ENCODE measurements at places on chromosomes 11 and 22.

- peaks cover 59% of the 10 kb centered on the region for H3K36me3 ChIP-seq
- no peaks in the 10 kb centered on the region for H3K27me3 ChIP-seq
- no peak overlapping the region for H3K4me3 ChIP-seq
- H3K4me1 ChIP-seq, result no peaks in the 10 kb centered on the region
- H3K27ac ChIP-seq, result no peak overlapping the region
- no peak for DNase-seq
Observed at GRCh38 chr11:3001496-3001895, 9.4 kb upstream of the NAP1L4 start.

- H3K4me1 ChIP-seq, result peaks cover 57% of the 10 kb centered on the region
- peak; percentile 92 for DNase-seq
- H3K4me3 ChIP-seq, result peak within 1 kb of the TSS; percentile 61
- peaks cover 55% of the 10 kb centered on the region for H3K27me3 ChIP-seq
Observed at GRCh38 chr11:124762105-124762623, at the start of gene ESAM. Gene ESAM (minus strand): TSS chr11:124762290. CDS start chr11:124762154, 136 bp downstream.

GRCh38 chr22:43080616-43081015 is 8.6 kb downstream of the TTLL1 start:
- no peaks in the 10 kb centered on the region for H3K27me3 ChIP-seq
- H3K4me3 ChIP-seq, result no peak overlapping the region
- no peak overlapping the region for H3K27ac ChIP-seq
- H3K36me3 ChIP-seq, result no peaks in the 10 kb centered on the region
- no peaks in the 10 kb centered on the region for H3K4me1 ChIP-seq

- peaks cover 32% of the 10 kb centered on the region for H3K36me3 ChIP-seq
- H3K4me3 ChIP-seq, result no peak within 1 kb of the TSS
- peaks cover 72% of the 10 kb centered on the region for H3K4me1 ChIP-seq
- H3K27ac ChIP-seq, result no peak within 1 kb of the TSS
Observed at GRCh38 chr11:118527109-118527508, at the start of gene TTC36. Gene TTC36 (plus strand): TSS chr11:118527474. CDS start chr11:118527495, 21 bp downstream.

- peak; percentile 90 for DNase-seq
- no peaks in the 10 kb centered on the region for H3K27me3 ChIP-seq
- H3K36me3 ChIP-seq, result no peaks in the 10 kb centered on the region
- no peak overlapping the region for H3K4me3 ChIP-seq
- peak overlapping the region; percentile 81 for H3K27ac ChIP-seq
Observed at GRCh38 chr11:1772270-1773130, 8.8 kb upstream of the CTSD start.

- DNase-seq, result no peak
- no peaks in the 10 kb centered on the region for H3K36me3 ChIP-seq
- no peak overlapping the region for H3K27ac ChIP-seq
- H3K27me3 ChIP-seq, result no peaks in the 10 kb centered on the region
Observed at GRCh38 chr11:100574894-100575769, 112.0 kb upstream of the ARHGAP42 start.

DNA sequence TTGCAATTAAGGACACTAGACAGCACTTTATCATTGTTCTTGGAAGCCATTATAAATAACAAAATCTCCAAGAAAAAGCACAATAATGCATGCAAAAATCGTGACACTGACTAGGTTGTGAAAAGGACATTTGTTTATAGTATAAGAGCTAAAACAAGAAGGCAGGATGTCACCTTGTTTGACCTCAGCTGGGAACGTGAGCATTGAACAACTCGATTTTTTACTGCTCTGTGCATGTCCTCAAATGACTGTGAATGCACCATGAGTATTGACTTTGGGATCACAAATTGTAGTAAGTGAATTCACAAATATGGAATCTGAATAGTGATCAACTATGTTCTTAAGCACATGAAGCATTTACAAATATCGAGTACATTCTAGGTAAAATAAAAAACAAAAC is 35.3 kb upstream of the ARHGAP20 start:
- H3K27ac ChIP-seq, result no peak overlapping the region
- H3K4me1 ChIP-seq, result no peaks in the 10 kb centered on the region
- DNase-seq, result no peak
- no peaks in the 10 kb centered on the region for H3K27me3 ChIP-seq
- H3K36me3 ChIP-seq, result no peaks in the 10 kb centered on the region

DNA sequence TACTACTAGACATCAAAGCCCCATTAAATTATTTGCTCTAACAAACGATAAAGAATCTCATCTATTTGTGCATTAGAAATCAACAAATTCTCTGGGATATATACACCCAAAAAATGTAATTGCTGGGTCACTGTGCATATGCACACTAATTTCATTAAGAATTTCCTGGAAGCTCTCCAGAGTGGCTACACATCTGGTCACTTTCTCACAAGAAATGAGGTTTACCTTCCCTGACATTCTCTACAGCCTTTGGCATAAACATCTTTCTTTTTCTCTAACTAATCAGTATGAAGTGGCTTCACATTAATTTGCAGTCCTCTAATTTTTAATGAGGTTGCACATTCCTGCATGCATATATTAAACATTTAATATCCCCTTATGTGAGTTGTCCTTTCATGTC is 150.8 kb upstream of the ANO5 start:
- H3K27me3 ChIP-seq, result no peaks in the 10 kb centered on the region
- no peak overlapping the region for H3K4me3 ChIP-seq
- H3K27ac ChIP-seq, result no peak overlapping the region
- H3K4me1 ChIP-seq, result no peaks in the 10 kb centered on the region
- H3K36me3 ChIP-seq, result no peaks in the 10 kb centered on the region

GRCh38 chr11:65274735-65275682 is 13.2 kb downstream of the POLA2 start:
- no peaks in the 10 kb centered on the region for H3K27me3 ChIP-seq
- H3K4me3 ChIP-seq, result no peak overlapping the region
- peaks cover 56% of the 10 kb centered on the region for H3K36me3 ChIP-seq
- no peak overlapping the region for H3K27ac ChIP-seq

DNA sequence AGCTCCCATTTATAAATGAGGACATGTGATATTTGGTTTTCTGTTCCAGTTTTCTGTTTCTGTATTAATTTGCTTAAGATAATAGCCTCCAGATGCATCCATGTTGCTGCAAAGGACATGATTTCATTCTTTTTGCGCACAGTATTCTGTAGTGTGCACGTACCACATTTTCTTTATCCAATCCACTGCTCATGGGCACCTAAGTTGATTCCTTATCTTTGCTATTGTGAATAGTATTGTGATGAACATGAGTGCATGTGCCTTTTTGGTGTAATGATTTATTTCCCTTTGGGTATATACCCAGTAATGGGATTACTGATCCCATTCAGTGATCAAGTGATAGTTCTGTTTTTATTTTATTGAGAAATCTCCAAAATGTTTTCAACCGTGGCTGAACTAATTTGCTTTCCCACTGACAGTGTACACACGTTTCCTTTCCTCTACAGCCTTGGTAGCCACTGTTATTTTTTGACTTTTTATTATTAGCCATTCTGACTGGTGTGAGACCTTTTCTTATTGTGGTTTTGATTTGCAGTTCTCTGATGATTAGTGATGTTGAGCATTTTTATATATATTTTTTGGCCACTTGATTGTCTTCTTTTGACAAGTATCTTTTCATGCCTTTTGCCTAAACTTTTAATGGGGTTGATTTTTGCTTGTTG is 226.0 kb upstream of the ANO3 start:
- no peak for DNase-seq
- no peaks in the 10 kb centered on the region for H3K27me3 ChIP-seq
- H3K4me3 ChIP-seq, result no peak overlapping the region
- H3K27ac ChIP-seq, result no peak overlapping the region
- no peaks in the 10 kb centered on the region for H3K4me1 ChIP-seq
- no peaks in the 10 kb centered on the region for H3K36me3 ChIP-seq

GRCh38 chr22:36613958-36614357 is 85.0 kb upstream of the EIF3D start:
- H3K27ac ChIP-seq, result no peak overlapping the region
- H3K36me3 ChIP-seq, result no peaks in the 10 kb centered on the region
- H3K27me3 ChIP-seq, result peaks cover 3% of the 10 kb centered on the region
- DNase-seq, result no peak
- H3K4me3 ChIP-seq, result no peak overlapping the region

- H3K4me3 ChIP-seq, result no peak overlapping the region
- no peaks in the 10 kb centered on the region for H3K36me3 ChIP-seq
- H3K4me1 ChIP-seq, result peaks cover 25% of the 10 kb centered on the region
- DNase-seq, result peak; percentile 83
- no peaks in the 10 kb centered on the region for H3K27me3 ChIP-seq
- H3K27ac ChIP-seq, result no peak overlapping the region
Observed at GRCh38 chr22:33299245-33299956, 241.2 kb upstream of the SYN3 start.

DNA sequence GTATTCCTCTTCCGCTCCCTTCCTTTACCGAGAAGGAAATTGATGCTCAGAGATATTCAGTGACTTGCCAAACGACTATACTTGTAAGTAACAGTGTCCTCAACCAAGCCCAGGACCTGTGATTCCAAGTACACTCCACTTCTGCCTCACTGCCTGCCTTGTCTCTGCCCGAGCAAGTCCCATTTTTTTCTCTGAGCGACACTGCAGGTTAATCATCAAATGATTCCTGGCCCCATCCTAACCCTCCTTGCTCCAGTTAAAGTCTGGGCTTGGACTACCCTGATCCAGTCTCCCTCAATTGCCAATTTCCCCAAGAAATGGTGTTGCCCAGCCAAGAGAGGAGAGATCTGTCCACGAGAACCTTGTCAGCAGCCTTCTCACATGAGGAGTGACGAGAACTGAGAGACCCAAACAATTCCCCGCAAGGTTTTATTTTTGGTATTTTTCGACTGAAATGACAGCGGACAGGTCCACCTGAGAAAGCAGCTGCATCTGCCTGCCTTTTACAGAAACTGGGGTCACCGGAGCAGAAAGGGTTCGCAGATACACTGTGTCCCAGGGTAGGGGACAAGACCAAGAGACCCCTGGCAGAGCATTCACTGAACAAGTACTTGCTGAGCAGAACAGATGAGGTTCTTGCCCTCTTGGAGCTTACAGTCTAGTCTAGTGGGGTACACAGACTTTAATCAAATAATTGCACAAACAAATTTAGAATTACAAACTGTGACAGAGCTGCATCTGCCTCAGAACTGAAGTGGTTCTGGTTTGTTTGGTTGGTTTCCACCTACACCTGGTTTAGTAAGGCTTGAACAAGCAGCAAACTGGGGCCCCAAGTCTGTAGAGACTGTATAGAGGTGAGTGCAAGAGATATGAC is 11.4 kb downstream of the POU2AF1 start:
- no peaks in the 10 kb centered on the region for H3K27me3 ChIP-seq
- peak overlapping the region; percentile 58 for H3K27ac ChIP-seq
- H3K36me3 ChIP-seq, result peaks cover 12% of the 10 kb centered on the region
- peaks cover 54% of the 10 kb centered on the region for H3K4me1 ChIP-seq
- H3K4me3 ChIP-seq, result peak overlapping the region; percentile 42
- DNase-seq, result no peak

- no peak overlapping the region for H3K4me3 ChIP-seq
- DNase-seq, result no peak
- H3K4me1 ChIP-seq, result no peaks in the 10 kb centered on the region
Observed at GRCh38 chr11:70281156-70281609, 10.7 kb downstream of the PPFIA1 start.

DNA sequence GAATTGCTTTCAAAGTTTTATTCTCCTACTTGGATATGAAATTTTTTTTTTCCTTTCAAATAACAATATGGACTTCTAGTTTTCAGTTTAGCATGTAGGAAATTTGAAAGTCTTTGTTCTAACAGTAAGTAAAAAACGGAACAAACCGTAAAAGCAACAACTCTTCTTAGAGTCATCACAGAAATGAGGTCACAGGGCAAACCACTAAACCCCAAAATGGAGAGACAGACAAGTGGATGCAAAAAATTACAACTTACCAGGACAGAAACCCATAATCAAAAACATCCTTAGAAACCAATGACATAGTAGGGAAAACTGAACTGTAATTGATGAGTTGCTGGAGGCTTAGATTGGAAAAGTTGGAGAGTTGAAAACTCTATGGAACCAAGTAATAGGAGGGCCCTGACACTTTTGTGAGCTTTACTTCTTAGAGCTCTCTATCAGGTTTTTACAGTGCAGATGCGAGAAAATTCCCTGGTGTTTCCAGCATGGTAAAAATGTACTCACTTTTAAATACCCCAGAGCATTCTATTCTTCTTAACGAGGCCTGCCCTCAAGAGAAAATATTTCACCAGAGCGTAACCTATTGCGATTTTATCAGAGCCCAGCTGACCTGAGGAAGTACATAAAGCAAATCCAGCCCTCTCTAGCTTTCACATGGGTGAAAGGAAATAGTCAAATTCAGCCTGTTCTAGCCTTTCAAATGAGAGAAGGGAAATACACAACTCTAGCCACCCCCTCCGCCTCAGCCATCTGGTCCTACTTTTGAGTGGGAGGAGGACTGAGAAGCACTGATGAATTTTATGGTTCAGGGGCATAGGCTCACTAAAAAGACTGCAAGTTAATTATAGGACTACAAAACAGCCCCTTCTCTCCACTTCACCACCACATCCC is 39.1 kb downstream of the CASP12 start:
- H3K36me3 ChIP-seq, result no peaks in the 10 kb centered on the region
- no peak overlapping the region for H3K27ac ChIP-seq
- DNase-seq, result peak; percentile 73
- no peak overlapping the region for H3K4me3 ChIP-seq
- H3K27me3 ChIP-seq, result no peaks in the 10 kb centered on the region

DNA sequence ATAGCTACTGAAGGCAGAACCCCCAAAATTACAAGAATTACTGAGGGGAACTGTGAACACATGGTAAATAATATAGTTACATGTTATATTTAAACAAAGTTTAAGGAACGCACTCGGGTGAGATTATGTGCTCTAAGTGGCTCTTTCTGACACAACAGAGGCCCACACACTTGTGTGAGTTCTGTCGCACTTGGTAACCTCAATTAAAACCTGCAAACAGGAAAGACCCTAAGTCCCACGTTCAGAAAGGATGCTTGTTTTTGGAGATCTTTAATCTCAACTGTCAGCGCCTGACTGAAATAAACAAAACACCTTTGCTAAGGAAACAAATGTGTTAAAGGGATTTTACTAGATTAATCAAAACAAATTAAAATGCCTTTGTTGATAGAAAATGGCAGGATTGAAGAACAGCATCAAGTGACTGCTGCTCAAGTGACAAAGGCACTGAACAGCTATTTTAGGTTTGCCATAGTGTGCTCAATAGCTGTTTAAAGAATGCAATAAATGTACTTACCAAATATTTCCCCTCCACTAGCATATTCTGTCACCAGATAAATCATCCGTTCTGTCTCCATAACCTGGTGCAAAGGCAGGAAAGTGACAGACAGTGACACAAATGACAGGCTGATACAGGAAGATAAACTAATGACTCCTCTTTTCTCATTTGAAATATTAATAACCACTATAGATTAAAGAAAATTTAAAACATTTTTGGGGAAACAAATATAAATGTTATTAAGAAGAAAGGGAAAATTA is 116.3 kb upstream of the APOA1 start:
- no peak for DNase-seq
- H3K27ac ChIP-seq, result peak overlapping the region; percentile 23
- peaks cover 5% of the 10 kb centered on the region for H3K4me1 ChIP-seq
- no peak overlapping the region for H3K4me3 ChIP-seq

DNA sequence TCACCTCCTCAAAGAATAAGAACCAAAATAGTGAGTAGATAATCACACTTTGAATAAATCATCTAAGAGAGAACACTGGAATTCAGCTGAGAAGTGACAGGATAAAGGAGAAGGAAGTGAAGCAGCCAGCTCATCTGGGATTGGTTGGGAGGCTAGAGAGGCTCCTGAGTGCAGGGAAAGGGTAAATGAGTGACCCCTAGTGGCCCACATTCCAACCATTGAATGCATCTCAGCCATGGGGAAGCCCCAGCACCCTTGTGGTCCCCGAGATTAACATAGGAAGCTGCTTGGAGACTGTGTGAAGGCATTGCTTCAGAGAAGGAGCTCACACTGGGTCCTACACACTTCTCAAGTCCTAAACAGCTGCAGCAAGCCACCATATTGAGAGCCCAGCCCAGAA is 82.3 kb downstream of the JRKL start:
- H3K27ac ChIP-seq, result no peak overlapping the region
- no peaks in the 10 kb centered on the region for H3K27me3 ChIP-seq
- DNase-seq, result no peak
- no peaks in the 10 kb centered on the region for H3K4me1 ChIP-seq
- no peaks in the 10 kb centered on the region for H3K36me3 ChIP-seq
- no peak overlapping the region for H3K4me3 ChIP-seq
